Osteocyte (in vitro differentiated cells): ENCODE measurements at places on chromosomes 11 and 22. TPM values are rescaled to one million over a fixed set of nuclear protein-coding genes. Genes with fewer than 3 reads are reported as not detected.

GDPD4 gene
- total RNA-seq: not detected in 2 replicates

FAM89B gene
- total RNA-seq: 84.2 and 92.1 TPM in 2 replicates

SCUBE1 gene
- 0.68 and 0.91 TPM in 2 replicates for total RNA-seq

JAML gene
- not detected in 2 replicates for total RNA-seq

DNA sequence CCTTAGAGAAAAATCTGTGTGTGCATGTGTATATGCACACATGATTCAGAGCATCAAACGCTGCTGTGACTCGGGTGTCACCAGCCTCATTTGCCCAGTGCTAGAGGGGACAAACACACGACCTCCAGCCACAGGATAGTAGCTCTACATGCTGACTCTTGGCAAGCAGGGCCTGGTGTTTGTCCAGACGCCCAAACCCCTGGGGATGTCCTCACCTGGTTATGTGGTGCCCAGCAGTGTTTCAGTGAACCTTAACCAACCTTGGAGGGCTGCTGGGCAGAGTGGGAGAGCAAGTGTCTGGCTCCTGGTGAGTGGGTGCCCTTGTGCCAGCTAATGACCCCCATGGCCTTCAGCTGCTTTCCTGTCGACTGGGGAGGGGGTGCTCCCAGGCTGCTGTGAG lies 26.7 kb downstream of the IGLL1 start:
- no peak overlapping the region for H3K27ac ChIP-seq
- peaks cover 16% of the 10 kb centered on the region for H3K27me3 ChIP-seq
- DNase-seq: no peak
- H3K4me1 ChIP-seq: no peaks in the 10 kb centered on the region

DNA sequence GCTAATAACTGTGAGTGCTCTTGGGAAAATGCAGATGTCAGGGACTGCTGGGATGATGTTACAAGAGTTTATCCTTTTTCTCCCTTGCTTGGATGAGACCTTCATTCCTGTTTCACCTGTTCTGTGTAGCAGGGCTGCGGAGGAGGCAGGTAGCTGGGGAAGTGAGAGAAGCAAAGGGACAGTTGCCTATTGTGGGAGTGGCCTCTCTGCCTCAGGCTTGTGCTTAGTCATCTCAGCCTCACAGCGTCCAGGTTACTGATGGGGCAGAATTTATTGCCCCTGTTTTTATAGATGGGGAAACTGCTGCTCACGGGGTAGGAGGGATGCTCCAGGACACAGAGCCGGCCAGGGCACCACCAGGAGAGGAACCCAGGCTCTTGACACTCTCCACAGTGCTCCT lies 1.7 kb downstream of the STX3 start:
- H3K4me1 ChIP-seq: peaks cover 21% of the 10 kb centered on the region
- H3K27me3 ChIP-seq: no peaks in the 10 kb centered on the region
- H3K36me3 ChIP-seq: peaks cover 3% of the 10 kb centered on the region
- no peak overlapping the region for H3K27ac ChIP-seq
- no peak for DNase-seq
- H3K4me3 ChIP-seq: peak overlapping the region; percentile 78

GRCh38 chr11:1484695-1485503 lies 1.7 kb downstream of the MOB2 start:
- H3K4me3 ChIP-seq: no peak overlapping the region
- peaks cover 26% of the 10 kb centered on the region for H3K4me1 ChIP-seq
- H3K36me3 ChIP-seq: peaks cover 3% of the 10 kb centered on the region
- DNase-seq: no peak
- no peaks in the 10 kb centered on the region for H3K27me3 ChIP-seq
- H3K27ac ChIP-seq: no peak overlapping the region

GRCh38 chr11:45653277-45653676 lies 12.1 kb downstream of the CHST1 start:
- no peaks in the 10 kb centered on the region for H3K27me3 ChIP-seq
- no peaks in the 10 kb centered on the region for H3K36me3 ChIP-seq
- no peak overlapping the region for H3K4me3 ChIP-seq
- peak; percentile 60 for DNase-seq
- H3K4me1 ChIP-seq: peaks cover 3% of the 10 kb centered on the region
- no peak overlapping the region for H3K27ac ChIP-seq

- no peaks in the 10 kb centered on the region for H3K27me3 ChIP-seq
- no peak for DNase-seq
- H3K4me1 ChIP-seq: peaks cover 11% of the 10 kb centered on the region
- no peak overlapping the region for H3K4me3 ChIP-seq
Observed at GRCh38 chr11:47233051-47233450, 15.6 kb downstream of the ACP2 start.

- no peaks in the 10 kb centered on the region for H3K36me3 ChIP-seq
- peak; percentile 98 for DNase-seq
- peak within 1 kb of the TSS; percentile 94 for H3K4me3 ChIP-seq
- peak within 1 kb of the TSS; percentile 100 for H3K27ac ChIP-seq
- H3K27me3 ChIP-seq: no peaks in the 10 kb centered on the region
Observed at GRCh38 chr22:21045585-21046294, at the start of gene LRRC74B. Gene LRRC74B, plus strand, starts transcription at chr22:21045946. Its CDS starts 41 bp downstream, at chr22:21045987.

DNA sequence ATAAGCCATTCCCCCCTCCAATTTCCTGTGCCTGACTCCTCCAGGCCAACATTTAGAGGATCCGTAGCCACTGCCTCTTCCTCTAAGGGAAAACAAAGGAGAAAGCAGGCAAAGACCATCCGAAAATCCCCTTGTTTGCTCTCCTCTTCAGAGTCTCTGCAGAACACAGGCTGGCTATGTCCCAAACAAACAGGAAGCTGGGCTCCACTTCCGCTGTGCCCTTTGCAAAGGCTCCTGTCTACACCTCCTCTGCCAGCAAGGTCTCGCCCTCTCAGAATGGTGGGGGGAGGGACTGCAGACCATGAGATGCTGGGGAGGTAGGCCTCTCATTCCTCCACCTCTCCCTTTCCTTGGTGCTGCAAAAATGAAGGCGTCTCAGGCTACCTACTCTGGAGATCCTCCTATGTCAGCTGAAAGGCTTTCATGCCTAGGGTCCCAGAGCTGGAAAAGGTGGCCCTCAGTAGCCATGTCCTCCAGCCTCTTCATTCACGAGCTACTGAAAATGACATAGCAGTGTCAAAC lies 596.2 kb downstream of the BUD13 start:
- H3K4me1 ChIP-seq: no peaks in the 10 kb centered on the region
- no peak overlapping the region for H3K27ac ChIP-seq
- peaks cover 17% of the 10 kb centered on the region for H3K27me3 ChIP-seq

- H3K36me3 ChIP-seq: peaks cover 12% of the 10 kb centered on the region
- no peaks in the 10 kb centered on the region for H3K27me3 ChIP-seq
- H3K4me3 ChIP-seq: no peak overlapping the region
- no peak for DNase-seq
- no peak overlapping the region for H3K27ac ChIP-seq
Observed at GRCh38 chr11:73872749-73873357, 3.8 kb downstream of the COA4 start.

DNA sequence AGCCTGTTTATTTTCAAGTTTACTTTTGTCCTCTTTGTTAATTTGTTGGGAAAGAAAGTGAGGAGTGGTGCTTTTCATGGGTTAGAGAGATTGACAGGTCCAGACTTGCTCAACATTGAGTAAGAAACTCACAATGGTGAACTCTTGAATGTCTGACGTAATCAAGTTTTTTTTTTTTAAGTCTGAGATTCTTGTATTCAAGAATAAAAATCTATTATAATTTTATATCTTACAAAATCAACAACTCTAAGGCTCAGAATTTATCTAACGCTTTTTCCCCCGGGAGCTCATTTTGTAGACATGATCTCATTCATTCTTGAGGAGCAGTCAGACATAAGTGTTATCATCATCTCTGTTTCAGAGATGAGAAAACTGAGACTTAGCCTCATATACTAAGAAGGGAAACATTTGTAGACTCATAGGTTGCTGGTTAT lies 39.1 kb upstream of the SPTBN2 start:
- no peaks in the 10 kb centered on the region for H3K36me3 ChIP-seq
- no peak overlapping the region for H3K27ac ChIP-seq

DNA sequence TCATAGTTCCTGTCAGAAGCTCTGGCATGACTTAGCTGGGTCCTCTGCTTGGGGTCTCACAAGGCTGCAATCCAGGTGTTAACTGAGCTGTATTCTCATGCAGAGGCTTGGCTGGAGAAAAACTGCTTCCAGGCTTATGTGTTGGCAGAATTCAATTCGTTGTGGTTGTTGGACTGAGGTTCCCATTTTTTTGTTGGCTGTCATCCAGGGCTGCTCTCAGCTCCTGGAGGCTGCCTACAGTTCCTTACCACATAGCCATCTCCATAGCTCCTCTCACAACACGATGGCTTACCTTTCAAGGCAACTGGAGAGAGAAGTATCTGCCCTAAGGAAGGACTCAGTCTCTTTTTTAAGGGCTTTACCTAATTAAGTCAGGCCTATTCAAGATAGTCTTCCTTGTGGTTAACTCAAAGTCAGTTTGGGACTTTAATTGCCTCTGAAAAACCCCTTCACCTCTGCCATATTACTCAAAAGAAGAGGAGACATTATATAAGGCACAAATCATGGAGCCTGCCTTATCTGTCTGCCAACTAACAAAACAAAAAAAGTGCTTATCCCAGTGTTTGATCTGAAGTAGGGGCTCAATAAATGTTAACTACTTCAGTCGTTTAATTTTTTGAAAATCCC lies 35.2 kb downstream of the OR2AG2 start:
- peaks cover 29% of the 10 kb centered on the region for H3K27me3 ChIP-seq
- no peak for DNase-seq
- no peak overlapping the region for H3K27ac ChIP-seq

GRCh38 chr22:19687561-19688300 lies 26.6 kb upstream of the SEPTIN5 start:
- H3K27ac ChIP-seq: no peak overlapping the region
- DNase-seq: no peak
- peaks cover 17% of the 10 kb centered on the region for H3K4me1 ChIP-seq
